ENCODE measurements at places on chromosomes 5 and 9.

DNA sequence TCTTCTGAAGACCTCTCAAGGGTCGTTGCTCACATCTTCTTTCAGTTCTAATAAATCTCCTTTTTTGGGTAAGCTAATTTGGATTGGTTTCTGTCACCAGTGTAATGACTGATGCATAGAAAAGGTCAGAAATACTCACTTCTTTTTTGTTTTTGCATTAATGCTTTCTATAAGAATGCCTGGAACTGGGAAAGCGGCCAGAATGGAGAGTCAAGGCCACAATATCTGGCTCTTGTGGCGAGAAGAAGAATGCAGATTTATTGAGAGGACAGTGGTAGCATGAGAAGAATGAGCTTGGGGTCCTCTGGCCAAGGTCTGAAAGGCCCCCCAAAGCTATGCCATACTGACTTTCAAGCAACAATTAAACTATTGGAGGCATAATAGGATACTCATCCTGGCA lies 88.0 kb upstream of the SLC12A2 start:
- no peak for DNase-seq

- DNase-seq = no peak
Observed at GRCh38 chr9:80995759-80996158, 693.6 kb downstream of the TLE1 start.

GRCh38 chr5:1280177-1281037 lies 14.5 kb downstream of the TERT start:
- no peak for DNase-seq

DNA sequence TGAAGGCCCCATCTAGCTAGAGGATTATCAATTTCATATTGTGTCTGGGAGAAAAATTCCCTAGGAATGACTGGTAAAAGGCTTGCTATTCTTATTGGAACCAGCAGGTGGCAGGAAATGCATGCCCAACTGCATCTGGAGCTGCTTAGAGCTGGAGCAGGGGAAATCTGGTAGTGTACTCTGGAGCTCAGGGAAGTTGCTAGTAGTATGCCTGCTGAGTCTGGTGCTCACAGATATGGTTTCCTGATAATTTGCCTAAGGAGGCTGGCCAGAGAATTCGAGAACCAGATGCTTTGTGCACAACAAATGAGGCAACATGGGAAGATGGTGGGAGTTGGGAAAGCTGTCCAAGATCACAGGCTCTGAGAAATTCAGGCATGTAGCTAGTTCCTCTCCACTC lies 53.7 kb downstream of the G3BP1 start:
- peak; percentile 61 for DNase-seq
